ACHN (cell line): ENCODE measurements at places on chromosomes 13 and 19.

GRCh38 chr13:41017159-41017558, 2.0 kb downstream of the ELF1 start:
- peak; percentile 22 for DNase-seq

GRCh38 chr19:2782329-2782935, 641 bp downstream of the SGTA start:
- DNase-seq: no peak

- no peak for DNase-seq
Observed at GRCh38 chr13:101751488-101751887, 299.0 kb downstream of the ITGBL1 start.

DNA sequence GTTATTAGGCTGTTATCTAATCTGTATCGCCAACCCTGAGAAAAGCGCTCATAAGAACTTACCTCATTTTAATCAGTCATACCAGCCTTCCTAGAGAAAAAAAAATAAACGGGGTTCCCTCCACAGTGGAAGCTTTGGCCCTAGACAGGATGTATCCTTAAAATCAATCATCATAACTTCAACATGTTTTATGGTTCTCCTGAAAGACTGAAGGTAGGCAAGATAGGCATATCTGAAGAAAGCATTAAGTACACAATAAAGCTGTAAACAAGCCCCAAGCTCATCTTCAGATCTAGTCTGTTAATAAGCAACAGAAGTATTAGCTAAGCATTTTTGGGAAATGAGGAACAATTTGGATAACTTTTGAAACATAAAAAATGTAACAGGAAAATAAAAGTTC, 18.7 kb upstream of the SERP2 start:
- no peak for DNase-seq

DNA sequence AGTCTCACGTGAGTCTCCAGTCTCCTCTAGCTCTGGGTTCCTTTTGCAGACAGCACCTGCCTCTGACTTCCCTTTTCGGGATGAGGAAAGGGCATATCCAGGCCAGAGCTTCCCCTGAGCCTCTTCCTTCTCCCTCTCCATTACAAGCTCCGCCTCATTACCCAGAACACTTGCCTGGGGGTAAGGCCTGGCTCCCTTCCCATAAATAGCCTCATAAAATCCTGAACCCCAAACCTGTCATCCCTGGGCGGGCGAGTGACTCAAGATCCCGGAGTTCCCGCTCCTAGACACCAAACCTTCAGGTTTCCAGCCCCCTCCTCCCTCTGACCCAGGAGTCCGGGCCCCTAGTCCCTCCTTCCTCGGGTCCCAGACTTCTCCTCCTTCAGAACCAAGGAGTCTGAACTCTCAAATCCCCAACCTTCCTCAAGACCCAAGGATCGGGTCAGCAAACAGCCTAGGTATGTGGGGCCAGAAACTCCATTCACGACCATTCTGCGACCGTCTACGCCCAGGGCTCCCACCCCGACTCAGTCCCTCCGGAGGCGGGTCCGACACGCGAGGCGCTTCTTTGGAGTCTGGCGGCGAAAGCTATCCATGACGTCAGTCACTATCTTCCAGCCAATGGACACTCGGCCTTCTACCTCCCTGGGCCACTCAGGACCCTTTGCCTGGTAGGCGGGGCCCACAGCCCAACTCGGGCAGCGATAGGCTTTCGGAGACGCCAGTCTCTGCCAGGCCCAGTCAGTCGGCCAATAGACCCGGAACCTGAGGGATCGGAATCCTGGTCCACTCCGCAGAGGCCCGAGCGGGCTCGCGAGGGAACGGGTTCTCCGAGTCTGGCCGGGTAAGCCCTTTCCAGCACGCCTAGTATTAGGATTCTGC, 6.5 kb upstream of the CNFN start:
- peak; percentile 98 for DNase-seq

GRCh38 chr13:39809466-39809865, 154.0 kb downstream of the COG6 start:
- no peak for DNase-seq

DNA sequence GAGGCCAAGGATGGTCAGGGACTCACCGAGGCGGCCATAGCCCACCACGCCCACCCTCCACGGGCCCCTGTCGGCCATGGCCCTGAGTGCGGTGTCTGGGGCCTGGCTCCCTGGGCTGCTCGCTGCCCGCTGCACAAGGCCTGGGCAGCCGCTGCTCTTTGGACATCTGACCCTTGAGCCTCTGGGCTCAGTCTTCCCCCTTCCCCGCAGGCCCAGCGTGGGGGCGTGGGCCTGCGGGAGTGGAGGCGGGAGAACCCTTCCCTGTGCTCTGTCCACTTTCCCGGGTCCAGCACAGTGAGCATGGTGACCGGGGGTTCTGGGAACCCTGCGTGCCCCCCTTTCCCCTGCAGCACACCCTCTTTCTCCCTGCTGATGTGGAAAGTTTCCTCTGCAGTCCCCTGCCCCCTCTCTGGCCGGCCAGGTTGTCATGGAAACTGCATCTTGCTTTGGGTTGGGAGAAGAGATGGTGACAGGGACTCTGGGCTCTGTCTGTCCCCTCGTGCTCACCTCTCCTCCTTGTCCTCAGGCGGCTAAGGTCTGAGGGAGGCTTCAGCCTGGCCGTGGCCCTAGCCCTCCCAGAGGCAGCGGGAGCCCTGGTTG, at the start of gene ASPDH:
ASPDH (minus strand) TSS at position 168 of the 600 bp plus-strand sequence; CDS start at position 78, 90 bp downstream.
- DNase-seq: no peak
